ENCODE measurements at places on chromosomes 12 and 14.

DNA sequence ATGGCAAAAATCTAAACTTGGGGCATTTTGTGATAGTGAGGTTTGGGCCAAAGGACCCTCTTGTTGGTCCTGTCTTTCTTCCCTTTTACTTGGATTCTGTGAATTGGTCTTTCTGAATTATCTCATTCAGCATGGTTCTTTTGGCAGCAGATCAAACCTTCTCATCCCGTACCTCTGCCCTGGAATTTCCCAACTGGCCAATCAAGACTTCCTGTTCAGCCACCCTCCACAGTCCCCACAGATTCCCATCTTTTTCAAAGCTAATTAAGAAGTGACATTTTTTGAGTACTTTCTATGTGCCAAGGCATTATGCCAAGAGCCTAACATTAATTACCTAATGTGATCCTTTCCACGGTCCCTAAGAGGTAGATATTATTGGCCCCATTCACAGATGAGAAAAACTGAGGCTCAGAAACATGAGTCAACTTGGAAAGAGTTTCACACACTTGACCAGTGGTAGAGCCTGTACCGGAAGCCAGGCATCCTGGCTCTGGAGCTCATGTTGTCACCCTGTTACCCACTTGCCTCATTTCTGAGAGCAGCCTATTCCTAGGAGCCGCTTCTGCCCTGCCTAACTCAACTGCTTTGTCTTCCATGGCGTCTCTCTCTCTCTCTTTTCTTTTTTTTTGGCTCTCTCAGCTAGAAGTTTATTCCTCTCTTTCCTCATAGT is 135.9 kb downstream of the C12orf75 start:
- DNase-seq: no peak

GRCh38 chr12:32229971-32230612 is 123.4 kb downstream of the BICD1 start:
- DNase-seq: no peak

DNA sequence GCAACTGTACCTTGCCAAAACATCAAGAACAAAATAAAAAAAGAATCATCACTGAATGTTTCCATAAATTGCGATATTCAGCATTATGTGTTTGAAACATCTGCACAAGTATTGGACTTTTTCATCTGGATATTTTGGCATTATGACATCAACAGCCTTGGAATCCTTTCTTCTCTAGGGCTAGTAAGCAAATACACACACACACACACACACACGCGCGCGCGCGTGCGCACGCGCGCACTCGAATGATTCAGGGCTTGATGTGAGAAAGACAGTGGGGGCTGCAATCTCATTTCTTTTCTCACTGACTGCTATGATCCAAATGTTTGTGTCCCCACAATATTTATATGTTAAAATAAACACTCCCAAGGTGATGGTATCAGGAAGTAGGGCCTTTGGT is 90.0 kb upstream of the SLC38A4 start:
- no peak for DNase-seq

GRCh38 chr12:132052196-132052932 is 91.8 kb downstream of the DDX51 start:
- no peak for DNase-seq

DNA sequence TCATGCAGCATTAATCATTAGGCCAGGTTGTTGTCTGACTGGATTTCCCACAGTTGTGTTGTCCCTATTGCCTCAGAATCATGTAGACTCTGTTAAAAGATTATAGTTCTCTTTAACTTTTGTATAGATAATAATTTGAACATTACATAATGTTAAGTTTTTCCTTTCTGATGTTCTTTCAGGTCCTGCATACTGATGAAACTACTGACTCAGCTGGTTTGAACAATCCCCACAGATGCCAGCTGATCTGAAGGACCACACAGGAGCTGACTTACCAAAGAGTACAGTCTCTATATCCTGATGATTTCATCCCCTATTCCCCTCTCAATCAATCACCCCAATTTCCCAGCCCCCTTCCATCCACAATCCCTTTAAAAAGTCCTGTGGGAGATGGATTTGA is 341.2 kb upstream of the MGAT4C start:
- no peak for DNase-seq

DNA sequence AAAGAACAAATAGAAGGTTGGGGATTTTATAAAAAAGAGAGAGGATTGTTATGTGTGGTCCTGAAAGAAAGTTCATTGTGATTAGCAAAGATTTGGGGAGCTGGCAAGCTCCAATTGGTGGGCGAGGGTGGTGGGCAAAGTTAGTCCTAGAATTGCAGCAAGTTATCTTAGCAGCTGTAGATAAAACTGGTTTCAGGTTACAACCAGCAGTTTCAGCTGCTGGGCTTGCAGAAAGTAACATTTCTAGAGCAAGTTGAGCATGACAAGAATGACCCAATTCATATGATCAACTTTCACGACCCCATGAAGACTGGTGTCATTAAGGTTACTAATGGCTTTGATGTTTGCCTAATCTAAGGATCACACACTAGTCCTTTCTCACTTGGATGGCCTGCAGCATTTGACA is 177.9 kb upstream of the NUDT4 start:
- no peak for DNase-seq

DNA sequence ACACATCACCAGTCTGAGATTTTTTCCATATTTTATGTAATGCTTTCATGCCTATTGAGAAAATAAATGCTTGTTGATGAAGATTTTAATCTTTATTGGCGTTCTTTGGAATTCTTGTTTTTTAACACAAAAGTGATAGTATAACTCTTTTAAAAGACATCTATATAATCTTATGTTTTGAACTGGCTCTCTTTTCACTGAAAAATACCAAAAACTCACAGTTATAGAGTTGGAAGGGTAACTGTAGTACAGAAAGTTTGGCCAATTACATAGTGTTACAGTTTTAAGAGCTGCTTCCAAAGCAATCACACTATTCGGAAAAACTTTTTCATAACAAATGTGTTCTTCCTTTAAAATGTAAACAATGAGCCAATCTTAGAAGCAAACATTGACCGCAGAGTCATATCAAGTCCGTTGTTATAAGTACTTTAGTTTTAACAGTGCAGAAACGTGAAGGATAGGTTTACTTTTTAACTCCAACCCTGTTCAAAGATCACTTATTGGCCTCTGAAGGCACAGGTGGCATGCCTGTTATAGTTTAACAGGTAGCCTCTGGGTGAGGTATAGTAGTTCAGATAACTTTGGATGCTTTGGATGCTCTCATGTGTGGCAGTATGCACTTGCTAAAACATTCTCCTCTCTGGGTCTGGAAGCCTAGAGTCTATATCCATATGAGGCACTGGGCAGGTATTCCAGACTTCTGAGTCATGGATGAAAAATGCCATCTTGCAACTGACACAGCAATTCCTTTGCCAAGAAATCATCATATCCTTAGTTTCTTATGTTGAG is 12.1 kb upstream of the NTN4 start:
- no peak for DNase-seq

DNA sequence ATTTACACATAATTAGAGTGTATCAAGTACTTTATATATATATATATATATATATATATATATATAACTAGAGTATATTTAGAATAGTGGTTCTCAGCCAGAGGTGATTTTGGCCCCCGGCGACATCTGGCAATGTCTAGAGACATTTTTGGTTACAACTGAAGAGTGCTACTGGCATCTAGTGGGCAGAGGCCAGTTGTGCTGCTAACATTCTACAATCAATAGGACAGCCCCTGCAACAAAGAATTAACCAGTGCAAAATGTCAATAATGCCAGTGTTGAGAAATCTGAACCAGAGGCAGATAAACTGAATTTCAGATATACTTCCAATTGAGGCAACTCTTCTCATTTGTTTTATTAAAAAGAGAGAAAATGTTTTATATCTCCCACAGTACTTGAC is 8.9 kb downstream of the GTF2A1 start:
- DNase-seq: peak; percentile 63

DNA sequence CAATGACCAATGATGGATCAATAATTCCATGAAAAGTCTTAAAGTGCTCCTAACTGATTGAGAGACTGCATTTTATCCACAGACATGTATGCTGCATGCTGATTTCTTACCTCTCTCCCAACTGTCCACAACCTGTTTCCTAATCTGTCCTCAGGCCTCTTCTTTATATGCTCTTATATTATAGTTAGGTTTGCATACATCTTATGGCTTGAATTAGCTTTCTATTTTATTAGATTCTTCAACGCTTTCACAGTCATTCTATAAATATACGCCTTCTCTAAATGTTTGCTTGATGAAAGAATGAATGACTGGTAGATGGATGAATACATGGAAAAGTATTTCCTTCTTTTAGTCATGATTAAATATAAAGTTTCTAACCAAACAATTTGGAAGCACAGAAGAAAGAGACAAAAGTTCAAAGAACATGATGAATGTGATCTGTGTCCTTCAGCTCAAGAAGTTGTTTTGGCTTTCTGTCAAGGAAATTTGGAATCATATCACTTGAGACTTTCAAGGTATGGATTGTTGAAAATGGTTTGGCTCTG is 91.8 kb upstream of the NPAS3 start:
- no peak for DNase-seq

DNA sequence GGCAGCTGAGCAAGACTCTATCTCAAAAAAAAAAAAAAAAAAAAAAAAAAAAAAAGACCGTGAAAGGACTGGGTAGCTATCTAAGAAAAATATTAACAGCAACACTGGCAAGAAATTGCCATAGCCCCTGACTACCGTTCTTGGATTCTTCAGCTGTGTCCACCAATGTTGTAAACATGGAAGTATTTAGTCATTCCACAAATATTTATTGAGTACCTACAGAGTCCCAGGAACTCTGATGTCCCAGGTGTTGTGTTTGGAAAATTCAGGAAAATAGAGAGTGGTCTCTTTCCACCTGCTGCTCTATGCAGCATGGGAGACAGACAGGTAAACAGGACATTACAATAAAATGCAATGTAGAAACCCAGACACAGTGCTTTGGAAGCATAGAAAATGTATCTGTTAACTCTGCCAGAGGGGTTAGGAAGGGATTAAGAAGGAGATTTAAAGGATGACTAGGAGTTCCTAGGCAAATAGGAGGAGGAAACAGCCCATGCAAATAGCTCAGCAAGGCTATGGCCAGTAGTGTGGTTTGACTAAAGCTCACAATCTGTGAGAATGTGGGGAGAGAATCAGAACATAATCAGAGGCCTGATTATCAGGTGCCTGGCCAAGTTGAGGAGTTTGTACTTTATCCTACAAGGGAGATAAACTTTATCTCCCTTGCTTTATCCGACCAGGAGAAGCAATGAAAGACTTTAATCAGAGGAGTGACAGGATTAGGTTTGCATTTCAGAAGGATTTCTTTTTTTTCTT is 2.1 kb upstream of the DLST start:
- no peak for DNase-seq

DNA sequence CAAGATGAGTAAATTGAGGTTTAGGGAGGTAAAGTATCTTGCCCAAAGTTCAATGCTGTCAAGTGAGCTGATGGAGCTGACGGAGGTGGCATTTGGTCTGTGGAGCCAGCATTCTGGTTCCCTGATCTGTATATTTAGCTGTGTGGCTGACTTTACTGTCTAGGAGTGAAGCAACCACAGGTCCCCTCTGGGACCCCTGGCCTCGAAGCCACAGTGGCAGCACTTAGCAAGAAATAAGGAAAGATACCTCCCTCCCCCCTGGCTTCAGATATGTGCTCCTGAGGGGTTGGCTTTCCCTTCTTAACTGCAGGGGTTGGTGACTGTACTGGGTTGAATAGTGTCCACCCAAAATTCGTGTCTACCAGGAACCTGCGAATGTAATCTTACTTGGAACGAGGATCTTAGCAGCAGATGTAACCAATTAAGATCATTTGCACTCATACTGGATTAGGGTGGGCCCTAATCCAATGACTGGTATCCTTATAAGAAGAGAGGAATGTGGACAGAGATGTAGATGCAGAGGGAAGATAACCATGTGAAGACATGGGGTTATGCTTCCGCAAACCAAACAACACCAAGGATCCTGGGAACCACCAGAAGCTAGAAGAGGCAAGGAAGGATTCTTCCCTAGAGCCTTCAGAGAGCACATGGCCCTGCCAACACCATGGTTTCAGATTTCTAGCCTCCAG is 2.0 kb upstream of the ACVR1B start:
- no peak for DNase-seq

DNA sequence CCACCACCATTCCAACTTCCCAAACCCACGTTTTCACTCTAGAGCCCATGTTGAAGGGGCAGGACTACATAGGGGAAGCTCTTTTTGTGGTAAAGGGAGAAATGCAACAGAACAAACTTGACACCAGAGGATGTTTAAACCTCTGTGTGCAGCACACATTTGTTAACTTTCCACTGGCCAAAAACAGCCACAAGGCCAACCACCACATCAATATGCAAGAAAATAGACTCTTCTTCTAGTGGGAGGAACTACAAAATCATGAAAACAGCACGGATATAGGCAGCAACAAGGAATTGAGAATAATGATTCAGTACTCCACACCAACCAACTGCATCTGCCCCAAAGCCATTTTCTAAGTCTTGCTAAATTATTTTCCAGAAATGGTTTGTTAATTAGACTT is 66.3 kb upstream of the CEP83 start:
- DNase-seq: no peak

- DNase-seq: no peak
These were observed 53.9 kb downstream of the ATF7 start for GRCh38 chr12:53572134-53572758.

DNA sequence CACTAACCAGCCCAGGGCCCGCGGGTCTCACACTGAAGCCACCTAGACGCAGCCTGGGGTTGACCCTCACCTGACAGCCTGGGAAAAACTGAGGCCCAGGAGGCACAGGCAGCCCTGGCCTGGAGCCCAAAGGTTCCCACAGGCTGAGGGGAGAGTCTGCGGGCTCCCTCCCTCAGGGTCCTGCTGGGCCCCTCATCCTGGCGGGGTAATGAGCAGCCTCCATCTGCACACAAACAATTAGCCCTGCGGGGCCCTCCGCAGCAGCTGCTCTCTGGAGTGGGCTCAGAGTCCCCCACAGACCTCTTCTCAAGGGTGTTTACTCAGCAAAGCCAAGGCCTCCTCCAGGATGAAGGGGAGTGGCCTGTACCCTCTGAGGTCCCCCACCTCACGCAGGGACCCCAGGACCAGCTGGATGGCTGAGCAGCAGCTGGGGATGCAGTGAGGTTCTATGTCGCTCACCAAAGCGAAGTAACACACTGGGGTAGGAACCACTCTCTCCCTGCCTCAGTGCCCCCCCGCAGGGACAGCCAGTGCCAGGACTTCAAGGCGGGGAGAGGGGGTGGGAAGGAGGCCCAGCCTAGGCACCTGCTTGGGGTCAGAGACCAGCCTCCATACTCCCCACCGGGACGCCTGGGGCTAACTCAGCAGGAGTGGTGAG is 7.3 kb downstream of the AKT1 start:
- DNase-seq: no peak

GRCh38 chr12:84355561-84355960 is 557.0 kb downstream of the SLC6A15 start:
- DNase-seq: no peak

- DNase-seq: no peak
These were observed 1.3 kb downstream of the FGD6 start for GRCh38 chr12:95215949-95216348.

- DNase-seq: no peak
These were observed 17.7 kb upstream of the SLC38A2 start for GRCh38 chr12:46390304-46390703.

GRCh38 chr12:24360461-24360860 is 411.0 kb upstream of the SOX5 start:
- DNase-seq: no peak

GRCh38 chr14:52547526-52547925 is 4.8 kb downstream of the TXNDC16 start:
- DNase-seq: no peak
